ENCODE measurements at places on chromosomes 11 and 22.

DNA sequence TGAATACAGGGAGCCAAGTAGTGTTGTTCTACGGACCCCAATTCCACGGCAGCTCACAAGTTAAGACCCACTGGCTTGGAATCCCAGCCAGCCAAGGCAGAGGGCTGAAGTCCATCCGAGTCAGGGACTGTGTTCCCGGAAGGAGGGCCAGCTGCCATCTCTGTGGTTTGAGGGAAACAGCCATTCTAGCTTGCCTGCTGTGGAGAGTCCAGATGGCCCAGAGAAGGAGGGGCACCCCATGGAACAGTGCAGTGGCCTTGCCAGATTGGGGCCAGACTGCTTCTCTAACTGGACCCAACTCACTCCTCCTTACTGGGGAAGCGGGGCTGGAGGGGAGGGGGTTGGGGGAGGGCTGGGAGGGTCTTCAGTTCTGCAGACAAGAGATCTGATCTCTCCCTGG lies 156.4 kb downstream of the FAM181B start:
- DNase-seq: no peak

GRCh38 chr11:10818594-10818993 lies 9.9 kb upstream of the EIF4G2 start:
- no peak for DNase-seq

DNA sequence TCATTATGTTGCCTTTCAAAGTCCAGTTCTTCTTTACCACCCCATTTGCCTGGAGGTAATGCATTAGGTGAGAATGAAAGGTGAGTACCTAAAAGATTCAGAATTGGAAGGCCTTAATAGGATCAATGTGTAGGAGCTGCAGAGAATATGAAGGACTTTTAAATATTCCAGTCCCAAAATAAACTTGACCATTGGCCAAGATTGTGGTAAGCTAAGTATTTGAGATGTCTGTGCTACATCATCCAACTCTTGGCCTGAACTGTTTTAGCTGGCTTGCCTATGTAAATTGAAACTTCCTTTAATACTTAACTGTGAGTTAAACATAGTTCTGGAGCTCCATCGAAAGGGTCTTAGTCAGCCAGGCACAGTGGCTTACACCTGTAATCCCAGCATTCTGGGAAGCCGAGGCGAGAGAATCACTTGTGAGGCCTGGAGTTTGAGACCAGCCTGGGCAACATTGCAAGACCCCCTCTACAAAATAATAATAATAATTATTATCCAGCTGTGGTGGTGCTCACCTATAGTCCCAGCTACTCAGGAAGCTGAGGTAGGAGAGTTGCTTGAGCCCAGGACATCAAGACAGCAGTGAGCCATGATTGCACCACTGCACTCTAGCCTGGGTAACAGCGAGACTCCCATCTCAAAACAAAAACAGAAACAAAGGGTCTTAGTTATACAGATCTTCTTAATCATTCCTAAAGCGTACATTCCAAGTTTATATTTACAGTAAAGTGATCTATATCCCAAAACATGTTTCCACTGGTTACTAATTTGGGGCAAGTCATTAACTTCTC lies 29.8 kb downstream of the MTMR3 start:
- no peak for DNase-seq

- DNase-seq: no peak
Observed at GRCh38 chr11:128848815-128849455, 18.2 kb downstream of the KCNJ1 start.

DNA sequence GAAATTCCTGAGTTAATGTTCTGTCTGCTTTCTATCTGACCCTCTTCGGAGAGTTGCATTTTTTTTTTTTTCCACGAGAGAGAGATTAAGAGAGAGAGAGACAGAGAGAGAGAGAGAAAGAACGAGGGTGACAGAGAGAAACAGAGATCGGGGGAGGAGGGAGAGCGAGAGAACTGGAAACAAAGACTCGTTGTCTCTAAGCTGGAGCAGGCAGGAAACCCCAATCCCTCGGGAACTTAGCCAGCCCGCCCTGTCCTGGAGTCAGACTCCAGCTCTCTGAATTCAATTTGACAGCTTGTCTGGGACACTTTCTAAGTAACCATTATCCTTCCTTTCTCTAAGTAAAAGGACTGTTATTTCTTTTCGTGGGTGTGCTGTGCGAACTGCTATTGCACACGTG lies 76.9 kb downstream of the KCNJ1 start:
- DNase-seq: no peak

GRCh38 chr22:33129621-33130020 lies 71.4 kb upstream of the SYN3 start:
- DNase-seq: no peak

DNA sequence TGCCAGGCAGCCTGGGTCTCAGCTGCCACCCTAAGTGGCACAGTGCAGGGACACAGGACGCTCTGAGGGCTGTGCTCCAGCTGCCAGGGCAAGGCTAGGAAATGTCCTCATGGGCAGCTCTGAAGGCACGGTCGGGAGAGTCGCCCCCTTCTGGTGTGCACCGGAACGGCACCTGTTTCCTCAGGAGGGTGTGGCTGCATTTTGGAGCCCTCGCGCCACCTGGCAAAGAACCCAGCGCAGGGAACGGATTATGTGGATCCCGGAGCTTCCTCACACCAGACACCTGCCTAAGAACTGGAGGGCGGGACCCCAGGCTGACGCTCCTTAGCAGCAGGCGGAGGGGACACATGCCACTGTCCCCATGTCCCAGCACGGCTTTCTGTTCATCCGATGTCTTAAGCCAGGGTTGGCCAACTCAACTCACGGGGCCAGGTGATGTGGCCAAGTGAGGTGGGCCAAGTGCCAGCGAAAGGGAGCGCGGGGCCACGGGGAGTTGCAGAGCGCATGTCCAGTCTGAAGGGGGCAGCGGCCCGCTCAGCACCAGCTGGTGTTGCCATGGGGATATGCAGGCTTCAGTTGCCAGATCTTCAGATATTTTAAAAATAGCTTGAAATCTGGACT lies 5.1 kb upstream of the SLC22A8 start:
- DNase-seq: no peak

DNA sequence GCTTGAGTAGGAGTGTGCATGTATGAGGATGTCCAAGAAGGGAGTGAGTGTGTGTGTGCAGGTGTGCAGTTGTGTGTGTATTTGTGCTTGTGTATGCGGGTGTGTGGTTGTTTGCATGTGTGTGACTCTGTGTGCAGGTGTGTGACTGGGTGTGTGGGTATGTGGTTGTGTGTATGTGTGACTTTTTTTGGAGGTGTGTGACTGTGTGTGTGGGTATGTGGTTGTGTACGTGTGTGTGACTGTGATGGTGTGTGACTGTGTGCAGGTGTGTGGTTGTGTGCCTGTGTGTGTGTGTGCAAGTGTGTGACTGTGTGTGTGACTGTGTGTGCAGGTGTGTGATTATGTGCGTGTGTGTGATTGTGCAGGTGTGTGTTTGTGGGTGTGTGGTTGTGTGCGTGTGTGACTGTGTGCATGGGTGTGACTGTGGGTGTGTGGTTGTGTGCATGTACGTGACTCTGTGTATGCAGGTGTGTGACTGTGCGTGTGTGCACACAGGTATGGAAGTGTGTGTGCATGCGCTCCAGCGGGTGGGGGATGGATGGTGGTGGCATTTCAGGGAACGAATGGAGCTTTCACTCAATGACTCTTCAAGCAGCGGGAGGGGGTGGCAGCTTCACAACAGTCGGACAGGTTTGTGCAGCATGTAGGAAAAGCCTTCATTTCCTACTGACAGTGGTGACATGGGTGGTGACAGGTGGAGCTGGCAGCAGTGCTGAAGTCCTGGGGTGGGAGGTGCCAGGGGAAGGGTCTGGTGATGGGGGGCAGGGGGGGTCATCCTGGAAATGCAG lies 47.6 kb downstream of the CACNA1I start:
- no peak for DNase-seq

DNA sequence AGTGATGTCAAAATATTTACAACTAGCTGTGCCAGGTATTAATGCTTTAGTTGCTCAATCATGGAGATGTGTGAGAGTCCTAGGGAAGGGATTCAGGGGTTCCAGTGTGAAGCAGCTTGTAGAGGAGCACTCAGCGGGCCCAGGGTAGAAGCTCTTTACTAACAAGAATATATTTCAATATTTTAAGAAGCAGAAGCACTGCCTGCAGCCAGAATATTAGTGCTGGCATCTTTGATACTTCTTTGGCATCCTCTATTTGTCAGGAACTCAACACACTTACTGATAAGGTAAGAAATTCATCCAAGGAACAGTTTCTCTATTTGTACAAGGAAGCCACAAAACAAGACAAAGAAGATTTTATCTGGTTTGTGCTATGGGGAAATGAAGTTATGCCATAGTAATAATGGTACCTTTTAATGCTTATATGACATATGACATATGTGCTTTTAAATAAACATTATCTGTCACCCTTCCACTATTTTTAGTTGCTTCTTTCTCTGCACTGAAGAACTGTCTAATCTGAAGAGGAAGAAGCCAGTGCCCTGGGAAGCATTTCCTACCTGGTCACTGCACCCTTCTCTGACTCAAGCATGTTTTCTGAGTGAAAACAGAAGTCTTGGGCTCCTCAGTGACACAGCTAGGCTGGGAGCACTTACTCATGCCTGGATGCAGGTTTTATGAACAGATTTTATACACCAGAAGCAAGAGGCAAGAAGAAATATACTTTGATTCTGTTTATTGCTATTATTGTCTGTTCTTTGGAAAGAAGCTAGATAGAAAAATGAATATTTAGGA lies 388.1 kb upstream of the CCDC90B start:
- no peak for DNase-seq

- DNase-seq: no peak
Observed at GRCh38 chr11:116691771-116692177, 81.0 kb downstream of the BUD13 start.

DNA sequence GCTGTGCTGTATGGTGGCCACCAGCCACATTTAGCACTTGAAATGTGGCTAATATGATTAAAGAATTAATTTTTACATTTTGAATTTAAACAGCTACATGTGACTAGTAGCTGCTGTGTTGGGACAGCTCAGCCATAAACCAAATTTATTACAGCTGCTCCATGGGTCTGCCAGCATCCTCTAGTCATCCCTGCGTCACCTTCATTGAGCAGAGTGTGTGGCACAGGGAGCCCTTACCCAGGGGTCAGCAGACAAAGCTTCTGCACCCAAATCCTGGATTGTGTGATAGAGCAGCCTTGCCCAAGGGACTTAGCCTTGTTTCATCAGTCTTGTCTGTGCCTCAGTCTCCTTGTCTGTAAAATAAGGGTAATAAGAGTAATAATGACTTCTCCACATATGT lies 19.4 kb upstream of the ACCSL start:
- DNase-seq: no peak

DNA sequence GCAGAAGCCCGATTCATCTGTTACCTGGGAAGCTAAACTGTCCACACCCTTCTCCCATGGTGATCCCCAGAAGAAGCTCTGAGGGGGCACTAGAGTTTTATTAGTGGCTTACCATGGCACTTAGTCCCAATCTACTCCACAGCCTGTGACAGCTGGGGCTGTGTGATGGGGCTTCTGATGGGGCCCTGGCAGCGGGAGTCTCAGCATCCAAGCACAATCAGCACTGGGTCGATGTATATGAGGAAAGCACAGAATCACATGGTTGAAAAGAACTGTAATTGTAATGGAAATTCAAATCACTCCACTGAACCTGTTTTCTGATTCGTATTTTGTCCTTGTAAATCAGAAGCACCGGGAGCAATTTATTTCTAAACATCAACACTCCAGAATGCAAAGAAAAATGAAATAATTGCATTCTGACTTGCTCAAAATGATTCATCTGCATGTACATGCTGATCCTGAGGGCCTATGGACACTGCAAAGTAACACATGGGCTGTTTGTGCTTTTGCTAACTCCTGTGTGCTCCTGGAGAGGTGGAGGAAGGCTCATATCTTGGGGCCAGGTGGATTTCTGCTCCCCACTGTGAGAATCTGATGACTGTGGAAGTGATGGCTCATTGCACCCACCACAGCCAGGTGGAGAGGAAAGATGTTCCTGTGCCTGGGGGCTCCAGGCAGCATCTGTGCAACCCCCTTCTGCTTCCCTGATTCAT lies 203.0 kb downstream of the KIRREL3 start:
- DNase-seq: no peak

DNA sequence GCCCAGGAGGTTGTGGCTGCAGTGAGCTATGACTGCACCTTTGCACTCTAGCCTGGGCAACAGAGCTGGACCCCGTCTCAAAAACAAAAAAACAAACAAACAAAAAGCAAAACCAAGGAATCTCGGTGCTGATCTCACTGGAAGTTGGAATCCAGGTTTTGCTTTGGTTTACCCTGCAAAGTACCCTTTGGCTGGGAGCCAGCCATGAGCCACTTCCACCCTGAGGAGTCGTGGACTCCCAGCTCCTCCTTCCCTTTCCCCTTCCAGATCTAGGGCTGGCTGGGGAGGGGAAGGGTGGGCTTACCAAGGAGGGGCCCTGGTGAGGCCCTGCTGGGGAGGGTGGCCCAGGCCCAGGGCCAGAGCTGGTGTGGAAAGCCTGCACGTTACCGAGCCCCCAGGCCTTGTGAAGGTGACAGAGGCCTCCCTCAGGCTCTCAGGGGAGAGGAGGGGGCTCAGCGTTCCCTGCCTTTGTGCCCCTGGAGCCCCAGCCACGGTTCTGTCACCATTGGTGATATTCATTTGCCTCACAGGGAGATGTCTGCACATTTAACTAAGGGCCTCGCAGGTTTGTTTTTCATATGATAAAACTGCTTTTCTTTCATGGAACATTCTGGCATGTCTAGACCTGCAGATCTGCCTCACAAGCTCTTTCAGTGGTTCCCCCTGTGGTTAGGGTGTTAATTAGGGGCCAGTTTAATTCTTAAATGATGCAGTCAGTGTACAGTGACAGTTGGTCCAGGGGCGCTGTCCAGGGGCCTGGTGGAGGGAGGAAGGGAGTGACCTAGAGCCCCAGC lies 29.0 kb downstream of the FBLN1 start:
- no peak for DNase-seq

GRCh38 chr11:44005956-44006355 lies 41.8 kb upstream of the ACCSL start:
- DNase-seq: no peak

GRCh38 chr11:17585911-17586695 lies 39.0 kb downstream of the OTOG start:
- no peak for DNase-seq

DNA sequence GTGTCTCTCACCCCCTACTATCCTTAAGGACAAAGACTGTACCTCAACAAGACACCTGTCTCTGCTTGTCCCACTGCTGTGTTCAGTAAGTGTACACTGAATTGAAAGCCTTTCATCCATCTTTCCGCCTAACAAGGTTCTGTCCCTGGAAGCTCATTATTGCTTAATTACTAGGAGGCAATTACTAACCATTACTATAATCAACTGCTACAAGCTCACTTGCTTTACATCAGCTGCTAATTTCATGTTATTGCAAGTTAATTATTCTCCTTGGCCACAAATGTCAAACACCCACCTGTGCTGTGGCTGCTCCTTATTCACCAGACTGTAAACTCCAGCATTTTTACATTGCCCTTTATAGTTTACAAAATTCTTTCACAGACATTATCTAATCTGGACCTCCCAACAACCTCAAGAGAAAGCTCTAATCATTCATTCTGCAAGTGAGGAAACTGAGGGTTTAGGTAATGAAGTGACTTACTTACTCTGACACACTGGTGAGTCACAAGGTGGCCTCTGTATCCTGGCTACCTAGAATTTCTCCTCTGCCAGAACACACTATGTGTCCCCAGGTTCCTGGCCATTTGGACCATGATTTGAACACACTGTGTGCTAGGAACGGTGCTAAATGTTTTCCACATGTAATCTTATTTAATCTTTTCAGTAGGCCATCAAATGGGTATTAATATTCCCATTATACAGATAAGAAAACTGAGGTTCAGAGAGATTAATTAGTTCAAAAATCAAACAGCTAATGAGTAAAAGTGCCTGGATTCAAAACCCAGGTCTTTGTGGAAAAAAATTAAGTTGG lies 66.7 kb downstream of the RAB30 start:
- no peak for DNase-seq

GRCh38 chr11:134762248-134763029 lies 350.4 kb upstream of the B3GAT1 start:
- DNase-seq: no peak

- DNase-seq: no peak
Observed at GRCh38 chr11:117502015-117502778, 174.5 kb downstream of the CEP164 start.
